ENCODE measurements at places on chromosomes 5 and 9.

GRCh38 chr9:24007185-24007584 lies 181.1 kb upstream of the ELAVL2 start:
- H3K27me3 ChIP-seq, result no peaks in the 10 kb centered on the region
- no peaks in the 10 kb centered on the region for H3K4me1 ChIP-seq
- no peak overlapping the region for H3K27ac ChIP-seq
- DNase-seq, result no peak
- no peak overlapping the region for H3K4me3 ChIP-seq
- H3K36me3 ChIP-seq, result no peaks in the 10 kb centered on the region

DNA sequence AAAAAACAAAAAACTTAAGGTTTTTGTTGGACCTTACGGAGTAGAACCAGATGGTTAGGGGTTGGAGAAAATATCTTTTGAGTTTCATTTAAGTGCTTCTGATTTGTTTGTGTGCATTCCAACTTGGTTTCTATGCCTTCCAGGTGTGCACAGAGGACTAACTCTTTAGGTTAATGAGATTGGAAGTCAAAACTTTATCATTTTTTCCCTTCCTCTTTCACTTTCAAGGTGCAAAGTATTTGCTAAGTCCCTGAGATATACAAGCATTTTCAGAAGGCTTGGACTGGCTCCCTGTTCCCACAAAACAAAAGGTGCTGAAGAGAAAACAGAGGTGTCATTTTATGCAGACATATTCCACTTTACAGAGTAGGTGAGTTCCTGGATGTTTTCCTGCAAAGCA lies 30.3 kb upstream of the CER1 start:
- no peaks in the 10 kb centered on the region for H3K4me1 ChIP-seq
- peaks cover 14% of the 10 kb centered on the region for H3K36me3 ChIP-seq
- no peak for DNase-seq
- H3K4me3 ChIP-seq, result no peak overlapping the region

DNA sequence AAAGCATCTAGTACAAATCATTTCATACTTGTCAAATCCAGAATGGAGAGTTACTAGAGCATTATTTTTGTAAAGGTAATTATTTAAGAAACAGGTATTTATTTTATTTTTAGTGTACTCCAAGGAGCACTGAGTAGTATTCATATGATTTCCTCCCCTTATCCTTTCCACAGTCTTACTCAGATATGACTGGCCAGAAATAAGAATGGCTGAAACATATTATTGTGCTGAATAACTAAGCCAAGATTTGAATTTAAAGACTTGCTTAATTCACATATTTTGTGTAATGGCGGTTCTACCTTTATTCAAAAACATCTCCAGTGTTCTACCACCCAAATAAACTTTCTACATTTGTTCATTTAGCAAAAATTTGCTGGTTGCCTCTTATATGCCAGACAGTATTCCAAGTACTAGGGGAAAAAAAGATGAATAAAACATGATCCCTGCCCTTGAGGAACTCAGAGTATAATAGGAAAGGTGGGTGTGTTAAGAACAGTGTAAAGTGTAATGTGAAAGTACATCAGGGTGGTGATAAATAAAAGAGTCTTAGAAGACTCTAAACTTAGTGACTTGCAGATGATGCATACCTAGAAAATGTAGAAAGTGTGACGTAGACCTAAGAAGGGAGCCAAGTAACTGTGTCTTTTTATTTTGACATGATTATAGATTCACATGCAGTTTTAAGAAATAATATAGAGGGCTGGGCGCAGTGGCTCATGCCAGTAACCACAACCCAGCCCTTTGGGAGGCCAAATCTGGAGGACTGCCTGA lies 110.4 kb upstream of the GRHPR start:
- no peaks in the 10 kb centered on the region for H3K27me3 ChIP-seq
- no peak for DNase-seq
- H3K4me3 ChIP-seq, result no peak overlapping the region

- no peaks in the 10 kb centered on the region for H3K27me3 ChIP-seq
- no peaks in the 10 kb centered on the region for H3K4me1 ChIP-seq
These were observed 1339.7 kb upstream of the CDH6 start for GRCh38 chr5:29853711-29854220.

DNA sequence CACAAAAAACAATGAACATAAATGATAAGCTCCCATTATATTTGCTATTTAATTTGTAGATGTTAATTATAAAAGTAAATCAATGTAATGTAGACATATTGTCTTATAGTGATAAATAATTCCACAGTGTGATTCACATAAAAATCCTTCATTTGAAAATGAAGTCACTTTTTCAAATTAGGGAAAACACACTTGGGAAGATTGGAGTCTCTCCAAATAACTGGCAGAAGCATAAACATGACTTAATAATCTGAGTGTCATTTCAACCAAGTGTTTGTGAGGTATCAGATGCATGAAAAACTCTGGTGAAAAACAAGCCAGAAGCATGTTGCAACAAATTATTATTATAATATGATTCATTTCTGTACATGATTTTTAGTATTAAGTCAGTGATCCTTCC lies 102.2 kb downstream of the CETN3 start:
- DNase-seq, result no peak
- H3K4me1 ChIP-seq, result peaks cover 19% of the 10 kb centered on the region

DNA sequence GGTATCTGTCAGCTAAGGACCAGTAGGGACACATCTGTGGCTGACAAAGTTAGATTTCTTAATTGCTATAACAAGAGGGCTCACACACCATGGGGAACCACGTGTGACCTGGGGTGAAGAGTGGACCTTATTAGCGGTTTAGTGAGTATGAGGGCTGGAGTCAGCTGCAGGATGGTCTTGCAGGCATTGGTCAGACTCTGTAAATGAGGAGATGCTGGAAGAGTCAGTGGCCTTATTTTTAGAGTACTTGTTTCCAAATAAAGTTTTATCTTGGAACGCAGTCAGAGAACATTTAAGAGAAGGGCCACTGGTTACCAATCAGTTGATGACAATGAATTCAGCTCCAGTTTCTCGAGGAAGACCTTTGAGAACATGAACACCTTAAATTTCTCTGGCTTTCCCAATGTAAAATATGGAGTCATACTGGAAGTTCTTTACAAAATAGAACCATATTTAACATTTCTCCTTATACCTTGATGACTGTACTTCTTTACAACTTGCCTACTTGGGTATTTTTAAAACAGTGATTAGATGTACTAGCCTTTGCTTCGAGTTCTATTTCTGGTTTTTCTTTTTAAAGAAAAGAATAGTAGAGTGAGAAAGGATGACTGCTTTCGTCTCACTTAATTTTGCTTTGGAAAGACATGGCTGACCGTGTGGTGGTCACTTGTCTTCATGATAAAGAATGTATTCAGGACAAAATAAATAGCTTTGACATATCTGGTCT lies 185.9 kb upstream of the S1PR3 start:
- DNase-seq, result no peak
- no peaks in the 10 kb centered on the region for H3K27me3 ChIP-seq

DNA sequence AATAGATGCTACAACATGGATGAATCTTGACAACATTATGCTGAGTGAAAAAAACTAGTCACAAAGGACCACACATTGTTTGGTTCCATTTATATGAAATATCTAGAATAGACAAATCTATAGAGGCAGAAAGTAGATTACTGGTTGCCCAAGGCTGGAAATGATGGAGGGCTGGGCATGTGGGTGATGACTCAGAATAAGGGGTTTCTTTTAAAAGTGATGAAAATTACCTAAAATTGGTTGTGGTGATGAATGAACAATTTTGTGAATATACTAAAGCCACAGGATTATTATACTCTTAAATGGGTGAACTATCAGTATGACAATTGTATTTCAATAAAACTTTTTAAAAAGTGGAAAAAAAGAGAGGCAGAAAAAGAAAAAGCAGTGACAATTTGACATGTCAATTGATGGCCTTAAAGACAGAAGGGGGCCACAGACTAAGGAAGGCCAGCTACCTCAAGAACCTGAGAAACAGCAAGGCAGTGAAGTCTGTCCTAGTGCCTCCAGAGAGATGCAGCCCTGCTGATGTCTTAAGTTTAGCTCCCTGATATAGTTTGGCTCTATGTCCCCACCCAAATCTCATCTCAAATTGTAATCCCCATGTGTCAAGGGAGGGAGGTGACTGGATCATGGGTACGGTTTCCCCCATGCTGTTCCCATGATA lies 182.7 kb downstream of the PIK3R1 start:
- H3K4me3 ChIP-seq, result no peak overlapping the region
- no peak for DNase-seq
- H3K4me1 ChIP-seq, result no peaks in the 10 kb centered on the region
- H3K27ac ChIP-seq, result no peak overlapping the region

GRCh38 chr9:79362100-79363081 lies 209.4 kb upstream of the TLE4 start:
- H3K27me3 ChIP-seq, result no peaks in the 10 kb centered on the region
- no peaks in the 10 kb centered on the region for H3K4me1 ChIP-seq
- no peak overlapping the region for H3K4me3 ChIP-seq
- DNase-seq, result no peak

DNA sequence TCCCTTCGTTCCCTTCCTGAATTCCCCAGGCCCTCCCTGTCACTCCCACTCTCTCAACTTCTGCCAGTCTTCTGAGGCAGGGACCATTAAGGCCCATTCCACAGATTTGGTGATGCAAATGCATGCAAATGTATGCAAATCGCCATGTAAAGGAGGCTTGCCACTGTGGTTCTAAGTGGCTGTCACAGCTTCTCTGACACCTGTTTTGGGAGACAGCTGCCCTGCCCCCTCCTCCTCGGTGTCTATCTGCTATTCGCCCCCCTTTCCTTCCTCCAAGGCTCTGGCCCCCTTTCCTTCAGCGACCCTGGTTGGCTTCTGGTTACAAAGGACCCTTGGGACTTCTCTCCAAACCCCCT lies 10.5 kb upstream of the ARAP3 start:
- no peaks in the 10 kb centered on the region for H3K27me3 ChIP-seq
- no peak overlapping the region for H3K27ac ChIP-seq
- no peaks in the 10 kb centered on the region for H3K36me3 ChIP-seq

- H3K27ac ChIP-seq, result no peak overlapping the region
- no peaks in the 10 kb centered on the region for H3K4me1 ChIP-seq
- H3K4me3 ChIP-seq, result no peak overlapping the region
- no peak for DNase-seq
- H3K36me3 ChIP-seq, result no peaks in the 10 kb centered on the region
These were observed 6.0 kb downstream of the RASGEF1C start for GRCh38 chr5:180202939-180203573.

GRCh38 chr5:151087486-151087885 lies 6.7 kb upstream of the TNIP1 start:
- no peak for DNase-seq
- H3K36me3 ChIP-seq, result no peaks in the 10 kb centered on the region
- H3K27me3 ChIP-seq, result no peaks in the 10 kb centered on the region
